ENCODE measurements at places on chromosomes 5 and 9.

DNA sequence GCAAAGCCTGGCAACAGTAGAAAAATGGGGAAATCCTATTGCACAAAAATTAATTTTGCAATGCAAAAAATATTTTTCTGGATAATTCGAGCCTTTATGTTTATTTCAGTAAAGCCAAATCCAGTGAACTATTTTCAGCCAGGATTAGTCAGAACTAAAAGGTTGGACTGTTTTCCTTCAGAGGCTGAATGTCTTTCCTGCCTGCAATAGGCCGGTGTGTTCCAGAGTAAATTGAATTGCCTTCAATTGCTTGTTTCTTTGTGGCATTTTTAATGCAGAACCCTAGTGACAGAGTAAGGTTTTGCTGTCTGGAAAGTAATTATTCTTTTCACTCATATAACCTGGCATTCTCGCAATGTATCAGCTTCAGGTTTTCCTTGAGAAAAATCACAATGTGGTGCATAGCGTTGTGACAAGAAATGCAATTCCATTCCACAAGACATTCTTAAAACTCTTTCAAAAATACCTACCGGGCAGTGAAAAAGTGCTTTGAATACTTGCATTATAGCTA, 183.7 kb downstream of the GLIS3 start:
- DNase-seq, result no peak

GRCh38 chr9:98726735-98727134, 18.0 kb upstream of the GABBR2 start:
- DNase-seq, result no peak

GRCh38 chr5:67644221-67644920, 447.8 kb upstream of the CD180 start:
- no peak for DNase-seq

DNA sequence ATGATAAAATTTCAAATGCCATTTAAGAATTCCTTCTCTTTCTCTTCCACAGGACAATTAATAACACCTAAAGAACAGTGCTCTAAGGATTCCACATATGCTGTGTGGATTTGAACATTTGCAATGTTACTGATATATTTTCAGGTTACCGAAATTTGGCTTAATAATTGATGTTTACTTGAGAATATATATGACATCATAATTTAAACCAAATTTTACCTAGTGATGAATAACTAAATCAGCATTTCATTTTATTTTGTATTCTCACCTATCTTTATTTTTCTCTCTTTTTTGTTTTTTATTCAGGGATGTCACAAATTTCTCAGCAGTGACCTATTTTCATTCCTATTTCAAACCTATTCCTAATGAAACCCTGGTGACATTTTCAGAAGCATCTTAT, 429.6 kb downstream of the SLCO4C1 start:
- no peak for DNase-seq

GRCh38 chr9:136026266-136026942, 65.2 kb upstream of the UBAC1 start:
- DNase-seq, result no peak

GRCh38 chr9:124481115-124481514, 26.1 kb downstream of the NR5A1 start:
- DNase-seq, result no peak

- no peak for DNase-seq
Observed at GRCh38 chr5:36728697-36729543, 122.5 kb downstream of the SLC1A3 start.

- DNase-seq, result no peak
Observed at GRCh38 chr5:143812085-143812705, at the start of gene HMHB1. TSS of gene HMHB1 (plus strand) at chr5:143812161.

DNA sequence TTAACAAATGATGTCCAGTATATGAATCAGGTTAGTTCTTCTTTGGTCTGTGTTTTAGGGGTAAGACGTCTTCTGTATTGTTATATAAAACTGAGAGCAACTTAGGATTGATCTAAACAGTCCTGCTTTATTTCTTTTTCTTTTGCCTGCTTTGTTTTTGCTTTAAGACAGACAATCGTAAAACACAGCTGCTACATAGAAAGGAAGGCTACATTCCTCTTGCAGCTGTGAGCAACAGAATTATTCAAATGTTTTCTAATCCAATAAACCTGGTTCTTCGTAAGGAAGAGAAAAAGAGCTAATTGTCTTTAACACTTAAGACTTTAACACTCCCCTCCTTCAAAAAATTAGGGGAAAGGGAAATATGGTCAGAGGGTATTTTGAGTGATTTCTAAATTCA, 14.6 kb downstream of the FGF1 start:
- DNase-seq, result no peak

GRCh38 chr5:139820130-139820529, 24.5 kb downstream of the PSD2 start:
- no peak for DNase-seq

- no peak for DNase-seq
Observed at GRCh38 chr5:125481506-125482465, 735.3 kb upstream of the ZNF608 start.

GRCh38 chr5:142032747-142033631, 20.2 kb upstream of the GNPDA1 start:
- no peak for DNase-seq

DNA sequence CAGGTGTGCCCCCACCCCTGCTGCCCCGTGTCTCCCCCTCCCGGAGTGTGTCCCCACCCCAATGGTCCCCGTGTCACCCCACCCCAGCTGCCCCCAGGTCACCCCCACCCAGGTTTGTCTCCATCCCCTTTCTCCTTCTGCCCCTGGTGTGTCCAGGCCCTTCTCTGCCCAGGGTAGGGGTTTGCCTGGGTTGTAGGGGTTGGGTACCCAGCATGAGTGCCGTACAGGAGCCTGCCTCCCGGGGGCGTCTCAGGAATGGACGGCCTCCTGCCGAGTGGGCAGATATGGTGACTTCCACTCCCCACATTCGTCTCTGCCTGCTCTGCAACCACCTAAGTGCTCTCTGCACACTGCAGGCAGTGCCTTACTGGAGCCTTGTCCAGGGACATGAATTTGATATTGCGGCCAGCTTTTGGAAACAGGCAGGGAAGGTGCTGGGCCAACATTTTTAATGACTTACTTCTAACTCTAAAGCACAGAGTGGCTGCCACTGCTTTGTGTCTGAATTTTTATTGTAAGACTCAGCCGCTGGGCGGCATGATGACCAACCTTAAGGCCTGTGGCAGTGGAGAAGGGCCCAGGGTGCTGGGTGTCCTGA, 6.7 kb downstream of the LRRC14B start:
- no peak for DNase-seq

- DNase-seq, result no peak
Observed at GRCh38 chr9:79698967-79699366, 127.2 kb downstream of the TLE4 start.

GRCh38 chr5:164370841-164371240, 865.4 kb downstream of the MAT2B start:
- DNase-seq, result no peak

DNA sequence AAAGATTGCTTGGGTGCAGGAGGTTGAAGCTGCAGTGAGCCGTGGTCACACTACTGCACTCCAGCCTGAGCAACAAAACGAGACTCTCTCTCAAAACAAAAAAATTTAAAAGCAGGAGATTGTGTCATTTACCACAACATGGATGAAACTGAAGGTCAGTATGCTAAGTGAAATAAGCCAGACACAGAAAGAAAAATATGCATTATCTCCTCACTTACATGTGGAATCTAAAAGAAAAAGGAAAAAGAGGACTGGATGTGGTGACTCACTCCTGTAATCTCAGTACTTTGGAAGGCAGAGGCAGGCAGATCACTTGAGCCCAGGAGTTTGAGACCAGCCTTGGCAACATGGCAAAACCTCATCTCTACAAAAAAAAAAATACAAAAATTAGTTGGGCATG, 146.8 kb upstream of the DAPK1 start:
- no peak for DNase-seq

GRCh38 chr5:171093598-171093997, 215.4 kb upstream of the TLX3 start:
- DNase-seq, result no peak

- no peak for DNase-seq
Observed at GRCh38 chr9:84187090-84187489, 153.5 kb downstream of the SLC28A3 start.

- DNase-seq, result no peak
Observed at GRCh38 chr5:171639966-171640365, 145.7 kb upstream of the SMIM23 start.

DNA sequence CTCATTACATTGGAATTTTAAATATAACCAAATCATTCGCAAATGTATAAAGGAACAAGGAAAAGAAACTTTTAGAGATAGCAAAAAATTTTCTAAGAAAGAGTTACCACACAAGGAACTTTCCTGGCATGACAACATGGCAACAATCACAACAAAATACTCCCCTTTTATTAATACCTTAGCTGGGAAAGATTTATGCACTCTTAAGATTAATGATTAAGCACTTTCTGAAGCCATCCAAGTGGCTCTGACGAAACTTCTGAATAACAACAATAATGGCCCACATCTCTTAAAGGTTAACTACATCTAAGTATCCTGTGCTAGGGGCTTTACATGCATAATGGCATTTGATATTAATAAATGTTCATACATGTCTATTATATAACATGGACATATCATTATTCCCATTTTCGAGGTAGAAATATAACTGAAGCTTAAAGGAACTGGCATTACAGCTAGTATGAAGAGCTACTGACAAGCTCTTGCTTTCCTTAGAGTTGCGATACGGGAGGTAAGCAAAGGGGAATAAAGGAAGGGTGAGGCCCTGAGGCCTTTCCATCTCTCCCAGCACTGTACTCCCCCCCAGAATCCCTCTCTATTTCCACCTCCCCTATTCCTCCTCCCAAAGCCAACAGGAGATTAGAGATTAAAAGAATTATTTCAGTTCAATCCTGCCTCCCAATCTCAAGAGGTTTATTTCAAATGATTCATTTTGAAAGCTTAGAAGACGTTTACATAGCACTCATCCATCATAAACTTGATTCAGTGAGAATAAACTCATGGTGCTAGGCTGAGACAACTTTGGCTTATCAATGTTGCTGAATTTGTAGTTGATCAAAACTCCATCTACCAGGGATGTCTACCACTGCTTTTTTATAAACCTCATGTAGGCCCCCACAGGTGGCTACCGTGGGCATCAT, 9.6 kb downstream of the MTMR12 start:
- DNase-seq, result no peak

DNA sequence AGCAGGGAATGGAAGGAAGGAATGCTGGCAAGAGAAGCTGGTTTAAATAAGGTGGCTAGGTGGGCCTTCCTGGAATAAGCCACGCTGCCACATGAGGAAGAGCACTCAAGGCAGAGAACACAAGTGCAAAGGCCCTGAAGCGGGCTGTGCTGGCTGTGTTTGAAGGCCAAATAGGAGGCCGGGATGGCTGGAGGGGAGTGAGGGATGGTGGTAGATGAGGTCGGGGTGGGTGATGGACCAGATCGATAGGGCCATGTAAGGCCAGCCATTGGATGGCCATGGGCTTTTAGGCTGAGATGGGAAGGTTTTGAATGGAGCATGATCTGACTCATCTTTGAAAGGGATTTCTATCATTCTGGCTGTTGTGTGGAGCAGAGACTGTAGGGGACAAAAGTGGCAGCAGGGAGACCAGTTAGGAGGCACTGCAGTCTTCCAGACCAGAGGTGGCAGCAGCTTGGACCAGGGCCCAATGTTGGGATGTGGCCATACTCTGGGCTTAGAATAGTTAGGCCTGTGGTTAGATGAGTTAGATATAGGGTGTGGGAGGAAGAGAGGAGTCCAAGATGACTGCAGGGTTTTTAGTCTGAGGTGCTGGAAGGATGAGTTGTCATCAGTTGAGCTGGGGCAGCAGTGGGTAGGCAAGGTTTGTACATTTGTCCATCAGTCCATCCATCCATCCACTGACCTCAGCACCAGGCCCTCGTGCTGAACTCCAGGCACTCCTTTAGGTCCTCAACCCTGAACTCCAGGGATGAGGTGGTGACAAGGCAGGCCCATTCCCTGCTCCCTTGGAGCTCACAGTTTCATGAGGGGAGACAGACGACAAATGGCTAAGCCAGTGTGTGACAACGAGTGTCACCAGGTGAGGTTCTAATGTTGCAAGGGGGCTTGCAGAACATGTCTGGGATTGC, 30.3 kb downstream of the NDST1 start:
- no peak for DNase-seq

GRCh38 chr5:145246961-145247744, 588.0 kb downstream of the PRELID2 start:
- no peak for DNase-seq

DNA sequence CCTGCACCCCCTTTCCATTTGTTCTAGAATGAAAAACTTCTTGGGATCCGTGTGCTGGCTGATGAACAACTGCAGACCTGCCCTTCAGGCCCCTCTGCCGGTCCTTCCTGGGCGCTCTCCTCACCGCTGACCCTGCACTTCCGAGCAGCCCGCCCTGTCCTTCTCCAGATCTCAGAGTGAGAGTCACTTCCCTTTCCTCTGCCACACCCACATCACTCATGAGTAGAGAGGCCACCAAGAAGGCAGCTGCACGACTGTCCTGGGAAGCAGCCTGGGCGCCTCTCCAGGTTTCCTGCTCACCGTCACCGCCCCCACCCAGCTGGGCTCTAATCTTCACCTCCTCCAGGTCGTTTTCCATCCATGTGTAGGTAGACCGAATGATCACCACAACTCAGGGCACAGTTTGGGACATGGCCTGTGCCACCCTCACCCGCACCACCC, 35.0 kb upstream of the NSMF start:
- no peak for DNase-seq

DNA sequence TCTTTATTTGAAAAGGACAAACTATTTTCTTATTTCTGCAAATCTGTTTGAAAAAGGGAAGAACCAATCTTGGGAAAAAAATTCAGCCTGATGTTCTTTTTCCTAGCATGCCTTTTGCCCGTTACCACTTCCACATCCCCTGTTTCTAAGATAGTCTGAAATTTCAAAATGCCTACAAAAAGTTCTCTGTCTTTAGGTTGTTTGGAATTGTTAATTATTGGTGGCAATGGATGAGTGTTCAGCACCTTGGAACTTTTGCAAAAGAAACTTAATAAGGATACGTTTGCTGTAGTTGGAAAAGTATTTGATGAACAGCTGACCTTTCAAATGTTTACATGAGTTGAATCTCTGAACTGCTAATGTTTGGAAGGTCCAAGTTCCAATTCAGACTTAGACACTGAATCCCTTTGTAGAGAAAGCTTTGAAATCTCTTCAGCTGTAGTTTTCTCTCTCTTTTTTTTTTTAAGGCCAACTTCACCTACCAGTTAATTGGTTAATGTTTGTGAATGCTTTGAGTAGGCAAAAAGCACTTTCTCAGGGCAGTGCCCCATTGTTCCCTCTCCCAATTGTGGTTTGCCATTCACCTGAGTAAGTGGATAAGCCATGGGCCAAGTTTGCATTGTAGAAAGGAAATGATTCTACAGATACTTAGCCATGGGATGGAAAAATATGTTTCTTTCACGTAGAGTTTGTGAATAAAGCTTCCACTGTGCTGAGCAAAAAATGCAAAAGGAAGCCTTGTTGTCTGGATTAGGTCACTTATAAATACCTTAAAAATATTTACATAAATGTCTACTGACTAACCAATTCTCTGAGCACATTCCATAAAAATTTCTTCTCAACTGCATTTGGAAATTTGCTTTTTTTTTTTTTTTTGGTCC, 156.4 kb upstream of the ELL2 start:
- no peak for DNase-seq

GRCh38 chr5:106172681-106173532, 1497.8 kb downstream of the EFNA5 start:
- no peak for DNase-seq
